ENCODE measurements at places on chromosomes 12 and 14.

DNA sequence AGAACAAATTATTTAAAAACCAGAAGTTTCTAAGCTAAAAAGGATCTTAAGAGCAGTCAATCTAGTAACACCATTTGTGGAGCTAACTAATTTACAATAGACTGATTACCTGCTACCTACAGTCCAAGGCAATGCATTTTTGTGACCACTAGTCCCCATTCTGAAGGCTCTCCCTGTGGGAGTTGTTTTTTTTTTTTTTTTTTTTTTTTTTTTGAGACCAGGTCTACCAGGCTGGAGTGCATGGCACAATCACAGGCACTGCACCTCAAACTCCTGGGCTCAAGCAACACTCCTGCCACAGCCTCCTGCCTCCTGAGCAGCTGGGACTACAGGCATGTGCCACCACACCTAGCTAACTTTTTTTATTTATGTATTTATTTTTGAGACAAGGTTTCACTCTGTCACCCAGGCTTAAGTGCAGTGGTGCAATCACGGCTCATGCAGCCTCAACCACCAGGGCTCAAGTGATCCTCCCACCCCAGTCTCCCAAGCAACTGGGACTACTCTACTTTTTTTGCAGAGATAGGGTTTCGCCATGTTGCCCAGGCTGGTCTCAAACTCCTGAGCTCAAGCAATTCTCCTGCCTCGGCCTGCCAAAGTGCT is 3.9 kb downstream of the GNPTAB start:
- no peak for DNase-seq

GRCh38 chr14:68621400-68622365 is 171.2 kb downstream of the ZFP36L1 start:
- peak; percentile 87 for DNase-seq

DNA sequence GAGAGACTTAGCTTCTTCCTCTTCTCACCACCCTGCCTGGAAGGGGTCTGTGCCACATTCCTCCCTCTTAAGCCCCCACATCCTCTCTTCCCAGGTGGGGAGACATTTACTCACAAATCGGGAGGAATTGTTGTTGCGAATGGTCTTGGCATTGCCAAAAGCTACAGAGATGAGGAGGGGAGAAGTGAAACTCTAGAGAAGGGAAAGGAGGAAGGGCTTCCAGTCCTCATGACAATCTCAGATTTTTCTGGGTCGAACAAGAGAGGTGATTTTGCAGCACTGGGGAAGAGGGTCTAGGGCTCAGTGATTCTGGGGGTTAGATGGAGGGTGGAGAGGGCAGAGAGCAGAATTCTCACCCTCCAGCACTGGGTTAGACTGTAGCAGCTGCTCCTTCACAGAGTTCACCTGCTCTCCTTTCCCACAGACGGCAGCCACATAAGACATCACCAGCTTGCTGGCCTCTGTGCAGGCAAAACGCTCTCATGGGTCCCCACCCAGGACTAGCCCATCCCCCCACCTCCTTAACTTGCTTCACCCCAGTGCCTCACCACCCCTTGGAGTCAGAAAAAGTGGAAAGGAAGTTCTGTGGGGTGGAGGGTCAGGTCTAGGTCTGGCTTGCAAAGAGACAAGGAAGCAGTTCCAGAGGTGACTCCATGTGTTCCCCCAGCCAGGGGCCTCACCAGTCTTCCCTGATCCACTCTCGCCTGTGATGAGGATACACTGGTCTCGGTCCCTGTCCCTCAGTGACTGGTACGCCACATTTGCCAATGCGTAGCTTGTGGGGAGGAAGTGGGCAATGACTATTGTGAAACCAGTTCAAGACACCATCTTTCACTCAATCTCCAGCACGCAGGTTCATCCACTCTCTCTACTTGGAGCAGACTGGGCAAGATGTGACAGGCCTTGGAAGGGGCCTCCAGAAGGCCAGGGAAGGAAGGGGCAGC is 2.7 kb downstream of the MYO1A start:
- DNase-seq = no peak

GRCh38 chr12:56450241-56450640 is 1.0 kb upstream of the TIMELESS start:
- DNase-seq = no peak

GRCh38 chr12:43038991-43039390 is 449.4 kb upstream of the PRICKLE1 start:
- DNase-seq = no peak

DNA sequence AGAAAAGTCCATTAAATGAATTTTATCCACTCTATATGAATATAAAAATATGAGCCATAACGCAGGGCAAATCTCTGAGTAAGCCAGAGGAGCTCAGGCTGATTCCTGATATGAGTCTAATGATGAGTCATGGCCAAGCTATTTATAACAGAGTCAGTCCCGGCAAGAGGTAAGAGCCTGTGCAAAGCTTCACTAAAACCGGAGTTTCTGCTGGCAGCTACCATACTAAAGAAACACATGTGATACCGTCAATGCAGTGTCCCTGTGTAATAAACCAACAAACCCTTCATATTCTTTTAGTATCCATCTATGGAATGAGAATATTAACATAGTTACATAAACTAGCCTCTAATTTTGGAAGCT is 319.4 kb downstream of the KCNC2 start:
- no peak for DNase-seq

- DNase-seq = no peak
Measured at GRCh38 chr12:26828280-26829073, 4.5 kb downstream of the ITPR2 start.

DNA sequence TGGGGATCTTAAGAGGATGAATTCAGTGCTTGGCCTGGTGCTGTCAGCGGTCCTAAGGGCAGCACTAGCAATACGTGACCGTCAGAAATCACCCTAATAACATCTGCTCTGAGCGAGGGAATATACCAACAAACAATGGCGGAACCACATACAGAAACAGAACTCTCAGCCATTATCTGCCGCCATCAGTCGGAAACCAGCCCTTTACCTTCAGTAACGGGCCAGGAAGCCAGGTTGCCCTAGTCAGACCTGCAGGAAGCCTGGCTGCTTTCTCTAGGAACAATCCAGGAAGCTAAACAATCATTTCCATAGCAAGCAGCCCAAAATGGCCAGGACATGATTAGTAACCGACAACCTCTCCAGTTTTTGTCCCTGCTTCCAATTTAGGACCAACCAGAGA is 5.6 kb downstream of the CDCA4 start:
- no peak for DNase-seq

DNA sequence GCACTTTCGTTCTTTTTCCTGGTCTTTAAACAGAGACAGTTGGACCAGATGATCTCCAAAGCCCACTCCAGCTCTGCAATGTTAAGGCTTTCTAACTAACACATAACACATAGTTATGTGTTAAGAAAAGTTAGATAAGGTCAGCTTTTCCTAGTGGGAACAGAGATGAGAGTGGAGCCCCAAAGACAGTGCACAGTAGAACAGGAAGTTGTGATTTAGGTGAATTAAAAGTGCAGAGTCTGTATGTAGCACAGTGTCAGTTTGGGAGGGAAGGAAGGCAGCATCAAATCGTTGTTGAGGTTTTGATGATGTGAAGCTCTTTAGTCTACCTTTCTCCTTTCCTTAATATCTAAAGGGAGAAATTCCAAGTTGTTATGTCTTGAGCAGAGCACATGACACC is 31.7 kb downstream of the PRORP start:
- DNase-seq = no peak

DNA sequence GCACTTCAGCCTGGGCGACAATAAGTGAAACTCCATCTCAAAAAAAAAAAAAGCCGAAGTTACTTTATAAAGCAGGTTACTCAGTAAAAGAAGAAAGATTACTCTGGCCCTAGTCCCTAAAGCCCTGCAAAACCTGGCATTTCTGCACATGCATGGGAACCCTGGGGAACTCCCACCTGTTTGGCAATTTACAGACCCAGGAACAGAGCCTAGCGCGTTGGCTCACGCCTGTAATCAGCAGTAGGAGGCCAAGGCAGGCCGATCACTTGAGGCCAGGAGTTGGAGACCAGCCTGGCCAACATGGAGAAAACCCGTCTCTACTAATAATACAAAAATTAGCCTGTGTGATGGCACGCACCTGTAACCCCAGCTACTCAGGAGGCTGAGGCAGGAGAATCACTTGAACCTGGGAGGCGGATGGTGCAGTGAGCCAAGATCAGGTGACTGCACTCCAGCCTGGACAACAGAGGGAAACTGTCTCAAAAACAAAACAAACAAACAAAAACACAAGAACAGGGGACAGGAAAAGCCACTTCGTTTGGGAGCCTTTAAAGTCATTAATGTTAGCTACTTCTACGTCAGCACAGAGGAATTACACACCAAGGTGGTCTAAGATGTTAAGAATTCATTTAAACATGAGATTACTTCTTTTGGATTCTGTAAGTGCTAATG is 34.1 kb upstream of the SPTSSA start:
- DNase-seq = no peak

GRCh38 chr14:64605926-64606685 is 56.3 kb downstream of the PPP1R36 start:
- DNase-seq = no peak

DNA sequence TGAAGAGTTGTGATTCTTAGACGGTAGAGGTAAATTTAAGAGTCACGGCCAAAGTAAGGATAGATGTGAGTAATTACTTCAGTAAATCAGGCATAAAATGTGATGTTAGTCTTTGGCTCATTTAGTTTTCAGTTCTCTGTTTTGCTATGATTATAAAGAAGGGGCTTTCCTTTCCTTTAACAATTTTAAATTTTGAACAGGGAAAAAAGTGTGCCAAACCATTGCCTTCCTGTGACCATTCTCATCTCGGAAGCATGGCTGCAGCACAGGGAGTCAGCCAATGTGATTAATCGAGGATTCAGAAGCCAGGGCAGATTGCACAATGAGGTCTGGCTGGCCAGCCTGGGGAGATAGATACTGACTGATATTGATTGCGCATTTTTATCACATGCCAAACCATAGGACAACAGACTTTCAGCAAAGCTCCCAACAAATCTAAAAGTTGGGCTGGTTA is 480.2 kb upstream of the PRICKLE1 start:
- peak; percentile 61 for DNase-seq

GRCh38 chr12:559208-559905 is 99.6 kb downstream of the B4GALNT3 start:
- no peak for DNase-seq

Measured in skin of body (tissue), 3 donors.